GM23338 (cell line): ENCODE measurements at places on chromosomes 11 and 22. TPM values are rescaled to one million over a fixed set of nuclear protein-coding genes. Genes with fewer than 3 reads are reported as not detected.

GRCh38 chr11:129967996-129968395 lies 34.6 kb downstream of the PRDM10 start:
- no peak overlapping the region for H3K27ac ChIP-seq
- H3K36me3 ChIP-seq = no peaks in the 10 kb centered on the region
- no peak for DNase-seq
- no peak overlapping the region for H3K4me3 ChIP-seq
- H3K27me3 ChIP-seq = no peaks in the 10 kb centered on the region
- H3K4me1 ChIP-seq = peaks cover 9% of the 10 kb centered on the region

Gene OR2D2
- total RNA-seq = 0.24 and 1.3 TPM in 2 replicates

GRCh38 chr11:73376803-73377629 lies 817 bp downstream of the RELT start:
- peaks cover 7% of the 10 kb centered on the region for H3K4me1 ChIP-seq
- peaks cover 13% of the 10 kb centered on the region; the same call in 1 of the 2 replicates for H3K27me3 ChIP-seq
- H3K4me3 ChIP-seq = peak overlapping the region; percentile 84
- no peaks in the 10 kb centered on the region for H3K36me3 ChIP-seq

Gene MICAL2
- total RNA-seq = 1.4 and 1.7 TPM in 2 replicates

- H3K36me3 ChIP-seq = no peaks in the 10 kb centered on the region
- H3K27me3 ChIP-seq = no peaks in the 10 kb centered on the region
- no peak overlapping the region for H3K27ac ChIP-seq
- DNase-seq = no peak
- no peak overlapping the region for H3K4me3 ChIP-seq
- no peaks in the 10 kb centered on the region for H3K4me1 ChIP-seq
These were observed 355.2 kb downstream of the RAB38 start for GRCh38 chr11:87820011-87820410.

GRCh38 chr11:96084610-96085318 lies 160.9 kb upstream of the MTMR2 start:
- H3K36me3 ChIP-seq = no peaks in the 10 kb centered on the region
- no peak for DNase-seq
- H3K27me3 ChIP-seq = no peaks in the 10 kb centered on the region
- H3K27ac ChIP-seq = no peak overlapping the region
- peaks cover 49% of the 10 kb centered on the region for H3K4me1 ChIP-seq

DNA sequence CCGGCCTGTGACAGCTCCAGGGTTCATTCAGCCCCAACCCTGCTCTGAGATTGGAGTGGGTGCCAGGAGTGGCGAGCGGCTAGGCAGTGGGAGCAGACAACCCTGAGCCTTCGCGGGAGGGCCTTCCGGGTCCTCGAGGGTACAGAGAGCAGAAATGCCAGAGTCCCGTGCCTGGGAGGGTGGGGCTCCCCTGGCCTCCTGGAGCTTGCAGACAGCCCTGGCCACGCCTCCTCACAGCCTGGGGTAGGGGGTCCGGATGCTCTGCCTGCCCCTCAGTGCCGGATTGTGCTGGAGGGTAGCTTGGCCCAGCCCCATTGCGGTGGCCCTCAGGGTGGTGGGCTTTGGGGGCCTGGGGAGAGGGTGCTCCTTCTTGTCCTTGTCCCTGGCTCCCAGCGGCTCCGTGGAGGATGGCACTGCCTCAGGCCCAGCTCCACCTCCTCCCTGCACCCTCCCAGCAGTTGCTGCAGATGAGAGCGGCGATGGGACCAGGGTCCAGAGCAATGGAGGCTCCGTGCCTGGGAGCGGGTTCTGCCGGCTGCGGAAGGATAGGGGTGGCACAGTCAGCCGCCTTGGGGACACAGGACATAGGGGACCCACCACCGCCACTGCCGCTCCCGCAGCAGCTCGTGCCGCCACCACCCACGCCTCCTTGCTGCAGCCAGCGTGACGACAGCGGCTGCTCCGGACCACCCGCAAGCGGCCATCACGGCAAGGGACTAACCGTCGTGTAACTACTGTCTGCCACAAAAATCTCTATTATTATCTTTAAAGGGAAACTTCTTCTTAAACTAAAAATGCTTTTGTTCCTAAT lies 34.9 kb upstream of the OR10G7 start:
- peak; percentile 60 for DNase-seq
- H3K36me3 ChIP-seq = no peaks in the 10 kb centered on the region
- no peak overlapping the region for H3K27ac ChIP-seq
- H3K4me1 ChIP-seq = peaks cover 5% of the 10 kb centered on the region; the same call in 1 of the 2 replicates
- H3K4me3 ChIP-seq = peak overlapping the region; percentile 76
- no peaks in the 10 kb centered on the region for H3K27me3 ChIP-seq

Gene ST3GAL4
- 16.6 and 28.0 TPM in 2 replicates for total RNA-seq

Gene C11orf87
- total RNA-seq = 0.31 and 0.56 TPM in 2 replicates

Gene CARD10
- 17.0 and 17.2 TPM in 2 replicates for total RNA-seq

Gene SYCE3
- total RNA-seq = not detected in 2 replicates

DNA sequence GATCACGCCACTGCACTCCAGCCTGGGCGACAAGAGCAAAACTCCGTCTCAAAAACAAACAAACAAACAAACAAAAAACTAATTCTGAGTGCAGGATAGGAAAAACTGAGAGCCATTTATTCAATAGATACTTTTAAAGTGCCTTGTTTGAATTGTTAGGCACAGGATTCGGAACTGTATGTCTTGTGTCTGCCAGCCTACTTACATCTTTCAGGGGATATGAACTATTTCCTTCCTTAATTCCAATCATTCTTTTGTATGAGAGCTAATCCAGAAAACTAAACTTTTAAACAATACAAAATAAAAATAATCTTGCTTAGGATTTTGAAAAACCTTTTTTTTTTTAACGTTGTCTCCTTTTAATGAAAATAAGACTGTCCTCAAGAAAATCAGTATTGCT lies 12.6 kb downstream of the UVRAG start:
- H3K4me1 ChIP-seq = no peaks in the 10 kb centered on the region
- no peak overlapping the region for H3K4me3 ChIP-seq
- no peak overlapping the region for H3K27ac ChIP-seq

GRCh38 chr11:78424334-78425270 lies 7.0 kb upstream of the GAB2 start:
- H3K27me3 ChIP-seq = peaks cover 6% of the 10 kb centered on the region
- no peaks in the 10 kb centered on the region for H3K36me3 ChIP-seq
- H3K4me3 ChIP-seq = no peak overlapping the region
- peak overlapping the region; percentile 76 for H3K27ac ChIP-seq
- peak; percentile 21 for DNase-seq

- H3K36me3 ChIP-seq = no peaks in the 10 kb centered on the region
- no peaks in the 10 kb centered on the region for H3K27me3 ChIP-seq
- no peak overlapping the region for H3K4me3 ChIP-seq
- no peaks in the 10 kb centered on the region; the same call in 1 of the 2 replicates for H3K4me1 ChIP-seq
- H3K27ac ChIP-seq = no peak overlapping the region
These were observed 72.0 kb upstream of the TNRC6B start for GRCh38 chr22:40105755-40106154.

Gene MYOD1
- total RNA-seq = not detected in 2 replicates

Gene IRAG1
- 2.5 and 2.7 TPM in 2 replicates for total RNA-seq

Gene MEI1
- total RNA-seq = 0.27 and 0.28 TPM in 2 replicates

DNA sequence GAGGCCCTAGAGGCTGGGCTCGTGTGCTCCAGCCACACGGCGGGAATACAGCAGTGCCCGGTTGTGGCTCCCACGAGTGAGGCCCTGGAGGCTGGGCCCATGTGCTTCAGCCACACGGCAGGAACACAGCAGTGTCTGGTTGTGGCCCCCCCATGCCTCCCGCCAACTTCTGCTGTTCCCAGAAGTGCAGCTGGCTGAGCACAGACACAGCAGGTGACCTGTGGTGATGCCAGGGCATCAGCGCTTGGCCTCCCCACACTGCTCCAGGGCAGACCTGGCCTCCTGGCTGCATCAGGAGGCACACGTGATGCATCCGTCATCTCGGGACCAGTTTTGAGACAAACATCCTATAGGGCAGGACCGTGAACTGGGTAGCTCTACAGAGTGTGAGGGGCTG lies 110.3 kb downstream of the KCNQ1OT1 start:
- no peak for DNase-seq
- H3K27me3 ChIP-seq = peaks cover 94% of the 10 kb centered on the region
- H3K27ac ChIP-seq = no peak overlapping the region

DNA sequence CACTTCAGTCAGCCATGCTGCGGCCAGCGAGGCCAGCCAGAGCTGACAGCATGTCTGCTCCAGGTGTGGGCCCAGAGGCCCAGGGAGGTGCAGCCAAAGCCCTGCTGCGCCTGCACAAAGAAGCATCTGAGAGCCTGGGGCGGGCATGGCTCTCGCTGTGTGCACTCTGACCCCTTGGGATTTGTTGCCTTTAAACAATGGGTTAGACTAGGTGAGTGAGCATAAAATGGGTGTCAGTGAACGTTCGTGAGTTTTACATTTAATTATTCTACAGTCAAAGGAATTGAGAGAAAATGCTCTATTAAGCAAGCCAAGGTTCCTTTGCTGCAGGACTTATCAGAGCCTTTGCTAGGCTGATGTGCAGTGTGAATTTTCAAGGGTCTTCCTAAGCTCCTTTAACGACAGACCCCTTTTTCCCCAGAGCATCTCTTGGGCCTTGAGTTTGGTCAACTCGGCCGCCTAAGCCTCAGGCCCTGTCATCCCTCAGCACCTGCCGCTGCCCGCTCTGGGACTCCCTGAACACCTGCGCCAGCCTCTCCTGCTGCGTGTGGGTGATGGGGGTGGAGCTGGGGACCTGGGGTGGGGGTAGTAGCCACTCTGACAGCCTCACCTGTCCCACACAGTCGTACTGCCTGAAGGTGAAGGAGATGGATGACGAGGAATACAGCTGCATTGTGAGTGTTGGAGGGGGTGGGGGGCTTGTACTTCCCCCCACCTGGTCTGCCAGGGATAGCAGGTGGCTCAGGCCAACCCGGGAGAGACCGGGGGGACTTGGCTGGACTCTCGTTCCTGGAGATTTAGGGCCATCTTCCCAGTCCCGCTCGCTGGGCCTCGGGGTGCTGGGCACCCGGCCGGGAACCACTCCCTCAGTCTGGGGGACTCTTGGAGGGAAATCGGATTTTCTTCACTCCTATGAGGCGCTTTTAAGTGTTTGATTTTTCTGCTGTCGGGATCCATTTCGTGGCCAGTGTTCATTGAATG lies 10.5 kb downstream of the SLC16A8 start:
- no peaks in the 10 kb centered on the region for H3K36me3 ChIP-seq
- no peak overlapping the region for H3K27ac ChIP-seq
- H3K4me1 ChIP-seq = 0 out of 2 replicates have a peak, but pooled peaks cover 3% of the 10 kb centered on the region
- H3K27me3 ChIP-seq = no peaks in the 10 kb centered on the region

DNA sequence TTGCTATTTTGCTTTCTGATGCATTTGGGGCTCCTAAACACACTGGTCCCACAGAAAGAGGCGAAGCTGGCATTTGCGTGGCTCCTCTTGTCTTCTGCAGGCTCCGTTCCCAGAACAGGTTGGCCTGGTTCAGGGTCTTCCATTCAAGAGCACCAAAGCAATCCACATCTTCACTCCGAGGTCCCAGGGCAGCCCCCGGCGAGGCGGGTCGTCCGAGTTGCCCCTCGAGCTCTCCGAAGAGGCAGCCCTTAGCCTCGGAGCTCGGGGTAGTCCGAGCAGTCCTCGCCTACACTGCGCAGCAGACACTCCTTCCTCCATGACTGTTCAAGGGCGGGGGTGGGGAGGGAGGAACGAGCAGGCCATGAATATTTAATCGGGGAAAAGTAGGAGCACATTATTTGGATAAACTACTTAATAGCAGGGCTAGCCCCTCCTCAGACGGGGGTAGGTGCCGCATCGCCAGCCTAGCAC lies 321.3 kb downstream of the BLID start:
- no peak overlapping the region for H3K27ac ChIP-seq
- 0 out of 2 replicates have a peak, but pooled peaks cover 7% of the 10 kb centered on the region for H3K36me3 ChIP-seq
- no peak for DNase-seq
- peaks cover 12% of the 10 kb centered on the region for H3K4me1 ChIP-seq
- no peak overlapping the region for H3K4me3 ChIP-seq

DNA sequence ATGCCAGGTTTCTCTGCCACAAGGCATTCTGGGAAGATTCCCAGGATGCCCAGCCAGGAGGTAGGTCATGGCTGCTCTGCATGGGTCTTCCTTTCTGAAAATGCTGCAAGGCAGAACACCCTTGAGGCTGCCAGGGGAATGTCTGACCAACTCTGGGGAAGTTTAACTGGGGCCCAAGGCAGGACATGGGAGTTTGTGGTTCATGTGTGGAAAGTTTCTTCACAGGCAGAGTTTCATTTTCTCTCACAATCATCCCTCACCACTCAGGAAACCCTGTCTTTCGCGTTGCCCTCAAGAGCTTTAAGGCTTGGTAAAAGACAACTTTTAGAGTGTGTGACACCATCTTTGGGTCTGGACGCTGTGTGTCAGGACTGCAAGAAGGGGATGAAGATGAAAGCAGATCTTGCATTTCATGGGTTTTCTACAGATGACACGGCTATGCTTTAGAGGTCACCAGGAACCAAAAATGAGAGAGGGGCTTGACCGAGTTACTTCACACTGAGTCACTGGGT lies 133.5 kb downstream of the CD44 start:
- no peak overlapping the region for H3K27ac ChIP-seq
- no peak for DNase-seq
- H3K4me1 ChIP-seq = no peaks in the 10 kb centered on the region; the same call in 1 of the 2 replicates
- no peaks in the 10 kb centered on the region for H3K27me3 ChIP-seq
- H3K36me3 ChIP-seq = no peaks in the 10 kb centered on the region
- no peak overlapping the region for H3K4me3 ChIP-seq

Gene CRYBB3
- 0.28 TPM in 1 of 2 replicates, not detected in the other for total RNA-seq

DNA sequence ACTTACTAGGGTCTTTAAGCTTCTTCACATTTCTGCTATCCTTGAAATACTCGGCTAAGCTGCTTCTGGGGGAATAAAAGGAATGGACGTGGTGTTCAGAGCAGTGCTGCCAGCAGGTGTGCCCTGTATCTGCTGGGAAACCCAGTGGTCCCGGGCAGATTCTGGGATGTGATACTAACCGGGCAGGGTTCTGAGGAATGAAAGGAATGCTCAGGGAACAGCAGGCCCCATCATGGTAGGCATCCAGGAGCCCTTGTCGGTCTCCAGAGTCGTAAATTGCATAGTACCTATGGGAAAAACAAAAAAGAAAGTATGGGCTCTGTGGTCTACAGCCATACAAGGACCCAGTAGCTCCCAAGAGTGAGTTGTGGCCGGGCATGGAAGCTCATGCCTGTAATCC lies 4.5 kb upstream of the TMEM223 start:
- no peaks in the 10 kb centered on the region for H3K27me3 ChIP-seq
- H3K27ac ChIP-seq = no peak overlapping the region; the same call in 1 of the 2 replicates
- H3K4me3 ChIP-seq = no peak overlapping the region
- H3K4me1 ChIP-seq = no peaks in the 10 kb centered on the region; the same call in 1 of the 2 replicates

Gene SMCO4
- 21.9 and 49.0 TPM in 2 replicates for total RNA-seq

DNA sequence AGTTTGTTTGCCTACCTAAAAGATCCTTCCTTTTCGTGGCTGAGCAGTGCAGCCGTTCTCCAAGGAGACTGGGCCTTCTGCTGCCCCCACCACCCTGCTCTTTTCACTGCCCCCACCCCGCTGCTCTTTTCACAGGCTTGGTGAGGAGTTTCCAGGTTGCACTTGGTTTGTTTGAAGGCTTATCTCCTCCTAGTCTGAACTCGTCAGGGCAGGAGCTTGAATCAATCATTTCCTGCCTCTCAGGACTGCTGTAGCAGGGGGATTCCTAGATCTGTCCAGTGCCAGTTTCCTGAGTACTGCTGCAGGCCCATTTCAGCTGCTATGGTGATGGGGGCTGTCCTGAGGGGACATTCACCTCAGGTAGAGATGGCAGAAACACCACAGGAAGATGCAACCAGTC lies 10.0 kb downstream of the MED15 start:
- H3K27ac ChIP-seq = no peak overlapping the region
- no peak overlapping the region for H3K4me3 ChIP-seq
- H3K36me3 ChIP-seq = no peaks in the 10 kb centered on the region
